Right atrium auricular region (tissue), 2 donors: ENCODE measurements at places on chromosomes 4 and X.

DNA sequence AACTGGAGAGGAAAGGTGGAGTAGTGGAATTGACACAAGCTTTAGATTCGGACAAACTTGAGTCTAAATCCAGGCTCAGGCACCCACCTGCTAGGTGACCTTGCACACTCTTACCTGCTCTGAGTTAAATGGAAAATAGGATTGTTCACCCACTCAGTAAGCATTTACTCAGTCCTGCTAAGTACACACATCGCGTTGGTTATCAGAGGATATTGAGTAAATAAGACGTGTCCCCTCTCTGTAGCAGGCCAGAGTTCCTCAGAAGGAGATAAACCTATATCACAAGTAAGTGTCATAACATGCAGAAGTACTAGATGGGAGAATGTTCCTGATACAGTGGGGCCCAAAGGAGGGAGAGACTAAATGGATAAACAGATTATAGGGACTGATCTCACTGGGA is 117.7 kb downstream of the SMIM20 start:
- DNase-seq, result no peak
- no peak overlapping the region for H3K27ac ChIP-seq
- H3K4me1 ChIP-seq, result peaks cover 15% of the 10 kb centered on the region
- no peaks in the 10 kb centered on the region for H3K36me3 ChIP-seq
- H3K27me3 ChIP-seq, result no peaks in the 10 kb centered on the region

DNA sequence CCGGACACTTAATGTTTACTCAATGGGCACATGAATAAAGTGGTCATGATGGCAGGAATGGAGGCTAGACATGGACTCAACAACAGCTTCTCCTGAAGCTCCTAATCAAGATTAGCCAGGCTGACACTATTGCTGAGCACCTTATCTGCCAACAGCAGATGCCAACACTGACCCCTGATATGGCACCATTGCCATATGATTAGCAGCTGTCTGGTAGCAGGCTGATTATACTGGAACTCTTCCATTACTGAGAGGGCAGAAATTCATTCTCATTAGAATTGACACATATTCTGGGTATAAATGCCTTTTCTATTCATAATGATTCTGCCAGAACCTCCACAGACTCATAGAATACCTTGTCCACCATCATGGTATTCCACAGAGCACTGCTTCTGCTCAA is 18.4 kb upstream of the AFF1 start:
- H3K4me3 ChIP-seq, result no peak overlapping the region
- no peak for DNase-seq

DNA sequence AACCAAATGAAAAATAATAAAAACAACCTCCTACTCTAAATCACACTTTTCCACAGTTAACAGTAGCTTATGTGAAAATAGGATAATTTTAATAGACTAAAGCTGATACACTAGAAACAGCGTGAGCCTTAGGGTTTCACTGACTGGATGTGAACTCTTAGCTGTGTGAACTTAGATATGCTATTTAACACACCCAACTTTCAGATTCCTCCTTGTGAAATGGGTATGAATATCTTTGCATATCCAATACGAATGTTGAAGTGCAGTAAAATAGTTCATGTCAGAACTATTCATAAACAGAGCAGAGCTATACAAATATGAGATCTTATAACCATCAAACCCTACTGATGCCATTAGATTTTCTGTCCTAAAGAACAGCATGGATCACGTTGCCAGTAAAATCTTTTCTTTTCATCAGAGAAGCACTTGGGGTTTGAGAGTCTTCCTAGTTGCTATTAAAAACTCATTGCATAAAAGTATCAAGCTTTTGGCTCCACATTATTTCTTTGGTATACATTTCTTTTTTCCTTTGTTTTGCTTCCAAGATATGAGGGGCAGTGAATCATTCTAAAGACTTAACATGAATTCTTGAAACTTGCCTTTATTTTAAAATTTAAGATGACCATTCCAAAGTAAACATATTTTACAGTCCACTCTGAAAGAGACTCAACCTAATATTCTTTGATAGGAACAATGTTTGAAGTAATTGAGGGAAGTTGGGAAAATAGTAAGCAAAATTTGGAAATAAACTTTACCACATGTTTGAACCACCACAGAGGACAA is 102.4 kb downstream of the CPE start:
- no peak overlapping the region for H3K27ac ChIP-seq
- H3K4me1 ChIP-seq, result no peaks in the 10 kb centered on the region
- H3K27me3 ChIP-seq, result no peaks in the 10 kb centered on the region

DNA sequence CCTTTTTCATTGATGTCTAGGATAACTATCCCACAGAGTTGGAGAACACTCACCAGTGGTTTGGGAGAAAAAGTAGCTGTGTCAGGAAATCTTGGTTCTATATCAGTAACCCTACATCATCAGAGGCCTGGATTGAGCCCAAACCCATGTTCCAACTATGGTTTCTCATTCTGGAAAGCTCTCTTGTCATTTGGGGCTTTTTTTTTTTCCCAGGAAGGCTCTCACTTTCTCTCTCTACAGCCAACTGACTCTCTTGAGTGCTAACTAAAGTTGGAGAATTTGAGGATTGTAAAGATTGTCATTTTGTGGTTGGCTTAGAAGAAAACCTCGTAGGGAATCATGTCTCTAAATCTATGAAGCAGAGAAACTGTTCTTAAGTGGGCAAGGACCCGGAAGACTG is 228.2 kb upstream of the DIPK2B start:
- no peak for DNase-seq
- no peak overlapping the region for H3K4me3 ChIP-seq
- H3K36me3 ChIP-seq, result no peaks in the 10 kb centered on the region
- no peaks in the 10 kb centered on the region for H3K4me1 ChIP-seq

DNA sequence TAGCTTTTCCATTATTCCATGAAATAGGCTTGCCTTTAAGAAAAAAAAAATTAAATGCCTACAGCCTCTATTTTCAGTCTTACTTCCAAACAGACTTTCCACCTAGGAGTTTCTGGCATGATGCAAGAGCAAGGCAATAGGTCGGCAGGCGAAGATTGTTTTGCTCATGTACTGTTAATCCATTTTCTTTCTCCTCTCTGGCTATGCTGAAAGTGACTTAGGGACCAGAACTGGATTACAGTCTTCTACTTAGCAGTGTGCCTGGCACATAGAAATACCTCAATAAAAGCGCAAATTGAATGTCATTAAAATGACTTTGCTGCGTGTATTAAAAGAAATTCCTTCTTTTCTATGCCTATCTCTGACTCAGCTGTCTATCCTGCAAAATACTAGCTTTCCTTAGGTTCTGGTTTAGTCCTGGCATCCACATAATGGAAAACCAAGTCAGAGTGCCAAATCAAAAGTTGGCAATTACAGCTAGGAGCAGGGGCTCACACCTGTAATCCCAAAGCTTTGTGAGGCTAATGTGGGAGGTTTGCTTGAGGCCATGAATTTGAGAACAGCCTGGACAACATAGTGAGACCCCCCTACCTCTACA is 51.9 kb downstream of the CC2D2A start:
- no peak overlapping the region for H3K27ac ChIP-seq
- H3K4me3 ChIP-seq, result no peak overlapping the region
- H3K36me3 ChIP-seq, result peaks cover 13% of the 10 kb centered on the region
- no peaks in the 10 kb centered on the region for H3K27me3 ChIP-seq
- no peak for DNase-seq

DNA sequence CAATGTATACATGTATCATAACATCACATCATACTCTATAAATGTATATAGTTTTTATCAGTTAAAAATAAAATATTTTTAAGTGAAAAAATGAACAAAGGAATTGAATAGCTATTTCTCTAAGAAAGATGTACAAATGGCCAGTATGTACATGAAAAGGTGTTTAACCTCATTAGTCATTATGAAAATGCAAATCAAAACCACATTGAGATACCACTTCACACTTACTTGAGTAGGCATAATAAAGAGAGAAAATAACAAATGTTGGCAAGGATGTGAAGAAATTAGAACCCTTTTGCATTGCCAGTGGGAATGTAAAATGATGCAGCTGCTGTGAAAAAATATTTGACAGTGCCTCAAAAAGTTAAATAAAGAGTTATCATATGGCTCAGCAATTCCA is 95.5 kb downstream of the IRS4 start:
- H3K4me1 ChIP-seq, result no peaks in the 10 kb centered on the region
- H3K27ac ChIP-seq, result no peak overlapping the region

GRCh38 chr4:67568820-67569219 is 10.3 kb downstream of the STAP1 start:
- H3K4me1 ChIP-seq, result no peaks in the 10 kb centered on the region
- H3K27me3 ChIP-seq, result no peaks in the 10 kb centered on the region
- DNase-seq, result no peak
- no peak overlapping the region for H3K4me3 ChIP-seq

GRCh38 chr4:184648054-184648312 is 1.3 kb downstream of the CASP3 start:
- H3K27me3 ChIP-seq, result no peaks in the 10 kb centered on the region
- no peak for DNase-seq
- peak overlapping the region; percentile 98 for H3K27ac ChIP-seq
